Anterior cingulate cortex (tissue), 58 donors: ENCODE measurements at places on chromosomes 1 and 21.

DNA sequence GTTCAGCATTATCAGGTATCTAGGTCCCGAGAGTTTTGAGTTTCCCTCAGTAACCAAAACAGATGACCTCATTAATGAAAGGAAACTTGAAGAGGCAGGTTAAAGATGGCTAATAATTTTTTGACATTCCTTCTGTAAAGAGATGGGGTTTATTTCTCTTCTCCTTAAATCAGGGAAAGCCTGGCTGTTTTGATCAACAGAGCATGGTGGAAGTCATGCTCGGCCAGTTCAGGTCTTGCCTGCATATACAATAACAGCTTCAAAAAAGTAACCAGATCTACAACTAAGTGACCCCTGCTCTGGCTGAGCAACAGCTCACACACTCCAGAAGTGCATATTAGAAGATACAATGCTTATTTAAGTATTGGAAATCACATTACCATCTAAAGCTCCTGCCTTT, 36.6 kb upstream of the POU2F1 start:
- no peak for DNase-seq

GRCh38 chr1:54417123-54417522, 10.9 kb upstream of the SSBP3 start:
- DNase-seq = no peak

DNA sequence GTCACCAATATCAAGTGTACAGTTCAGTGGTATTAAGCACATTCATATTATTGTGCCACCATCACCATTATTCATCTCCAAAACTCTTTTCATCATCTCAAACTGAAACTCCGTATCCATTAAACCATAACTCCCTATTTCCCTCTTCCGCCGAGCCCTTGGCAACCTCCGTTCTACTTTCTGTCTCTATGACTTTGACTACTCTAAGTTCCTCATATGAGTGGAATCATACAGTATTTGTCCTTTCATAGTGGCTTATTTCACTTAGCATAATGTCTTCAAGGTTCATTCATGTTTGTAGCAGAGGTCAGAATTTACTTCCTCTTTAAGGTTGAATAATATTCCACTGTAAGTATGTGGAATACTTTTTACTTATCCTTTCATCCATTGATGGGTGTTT, 21.7 kb downstream of the SELP start:
- no peak for DNase-seq

GRCh38 chr1:109091078-109091838, 694 bp downstream of the TMEM167B start:
- no peak for DNase-seq

DNA sequence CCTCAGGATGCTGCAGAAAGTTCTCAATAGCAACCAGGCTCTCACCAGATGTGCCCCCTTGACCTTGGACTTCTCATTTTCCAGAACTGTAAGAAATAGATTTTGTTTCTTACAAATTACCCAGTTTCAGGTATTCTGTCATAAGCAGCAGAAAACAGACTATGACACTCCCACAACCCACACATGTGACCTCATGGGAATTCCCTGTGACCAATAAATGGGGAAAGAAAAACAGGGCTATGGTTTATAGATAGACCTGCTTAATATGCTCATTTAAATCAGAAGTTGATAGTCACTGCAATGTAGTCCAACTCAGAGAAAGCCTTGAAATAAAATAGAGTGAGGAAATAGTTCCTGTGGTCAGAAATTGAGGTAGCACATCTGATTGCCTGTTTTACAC, 380.9 kb upstream of the PTBP2 start:
- no peak for DNase-seq

- DNase-seq = no peak
These were observed 7.0 kb upstream of the P3R3URF start for GRCh38 chr1:46183079-46183847.

- DNase-seq = no peak
These were observed 376.7 kb upstream of the ADGRL2 start for GRCh38 chr1:81424061-81424460.

GRCh38 chr21:28607545-28607944, 385.1 kb downstream of the LTN1 start:
- DNase-seq = no peak

GRCh38 chr1:172883387-172883791, 167.4 kb downstream of the TNFSF18 start:
- no peak for DNase-seq

DNA sequence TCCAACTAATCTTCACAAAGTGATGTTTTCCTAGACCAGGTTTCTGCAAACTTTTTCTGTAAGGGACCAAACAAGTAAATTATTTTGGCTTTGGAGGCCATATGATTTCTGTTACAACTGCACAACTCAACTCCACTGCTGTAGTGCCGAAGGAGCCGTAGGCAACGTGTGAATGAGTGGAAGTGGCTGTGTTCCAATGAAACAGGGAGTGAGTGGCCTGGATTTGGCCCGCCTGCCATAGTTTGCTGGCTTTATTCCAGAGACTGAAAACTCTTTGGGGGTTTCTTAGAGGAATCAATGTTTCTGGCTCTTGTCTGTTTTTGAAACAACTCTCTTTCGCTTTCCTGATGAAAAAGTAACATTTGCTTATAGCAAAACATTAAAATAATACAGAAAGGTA, 12.6 kb upstream of the ACTL8 start:
- no peak for DNase-seq

DNA sequence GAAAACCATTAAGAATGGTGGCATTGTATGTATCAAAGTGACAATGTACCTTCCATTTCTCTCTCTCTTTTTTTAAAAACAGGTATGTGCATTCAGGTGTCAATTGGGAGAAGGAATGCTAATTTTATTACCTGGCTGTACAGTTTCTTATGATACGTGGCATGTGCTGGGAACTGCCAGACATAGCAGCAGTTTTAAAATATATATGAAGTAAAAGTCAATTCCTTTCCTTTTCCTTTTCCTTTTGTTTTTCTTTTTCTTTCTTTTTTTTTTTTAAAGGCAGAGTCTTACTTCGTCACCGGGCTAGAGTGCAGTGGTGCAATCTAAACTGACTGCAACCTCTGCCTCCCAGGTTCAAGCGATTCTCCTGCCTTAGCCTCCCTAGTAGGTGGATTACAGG, 37.0 kb downstream of the SPEN start:
- DNase-seq = no peak

DNA sequence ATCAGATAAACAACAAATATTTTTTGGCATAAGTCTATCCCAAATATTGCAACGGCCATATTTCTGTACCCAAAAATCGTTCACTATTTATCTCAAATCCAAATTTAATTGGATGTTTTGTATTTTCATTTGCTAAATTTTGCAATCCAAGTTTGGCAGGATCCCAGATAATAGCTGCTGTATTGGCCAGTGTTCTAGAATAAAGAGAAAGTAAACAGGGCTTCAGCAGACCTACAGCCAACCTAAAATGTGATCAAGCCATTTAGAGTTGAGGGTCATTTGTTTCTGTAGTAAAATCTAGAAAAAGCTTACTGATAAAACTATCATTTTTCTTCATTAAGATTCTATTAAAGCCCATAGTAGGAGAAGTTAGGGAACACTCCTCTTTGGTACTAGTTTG, 506.6 kb upstream of the PTBP2 start:
- no peak for DNase-seq

DNA sequence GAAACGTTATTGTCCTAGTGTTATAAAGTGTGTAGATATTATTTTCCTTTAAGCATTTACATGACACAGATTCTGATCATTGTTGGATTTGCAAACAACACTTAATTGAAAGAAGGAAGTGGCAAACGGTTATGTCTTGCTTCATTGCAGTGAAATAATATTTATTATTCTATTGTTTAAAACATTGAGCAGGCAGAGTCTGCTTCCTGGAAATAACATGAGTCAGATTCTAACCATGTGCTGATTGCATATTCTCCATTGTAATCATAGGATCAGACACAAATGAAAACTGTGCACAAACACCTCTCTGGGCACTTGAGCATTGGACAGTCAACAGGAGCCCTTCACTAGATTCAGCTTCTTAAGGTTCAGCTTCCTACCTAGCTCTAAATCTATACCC, 46.8 kb upstream of the USP25 start:
- DNase-seq = no peak

GRCh38 chr1:2279817-2280216, 51.7 kb downstream of the SKI start:
- no peak for DNase-seq

DNA sequence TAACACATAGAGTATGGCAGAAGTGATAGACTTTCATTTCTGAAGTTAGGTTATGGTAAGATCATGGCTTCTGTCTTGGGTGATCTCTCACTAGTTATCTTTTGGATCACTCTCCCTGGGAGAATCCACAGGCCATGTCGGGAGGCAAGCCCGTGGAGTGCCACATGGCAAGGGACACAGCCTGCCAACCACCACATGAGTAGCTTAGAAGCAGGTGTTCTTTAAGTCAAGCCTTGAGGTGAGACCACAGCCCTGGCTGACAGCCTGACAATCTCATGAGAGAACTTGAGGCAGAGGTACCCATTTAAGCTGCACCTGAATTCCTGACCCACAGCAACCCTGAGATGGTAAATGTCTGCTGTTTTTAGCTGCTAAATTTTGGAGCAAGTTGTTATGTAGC, 130.4 kb downstream of the KCNN3 start:
- DNase-seq = no peak

DNA sequence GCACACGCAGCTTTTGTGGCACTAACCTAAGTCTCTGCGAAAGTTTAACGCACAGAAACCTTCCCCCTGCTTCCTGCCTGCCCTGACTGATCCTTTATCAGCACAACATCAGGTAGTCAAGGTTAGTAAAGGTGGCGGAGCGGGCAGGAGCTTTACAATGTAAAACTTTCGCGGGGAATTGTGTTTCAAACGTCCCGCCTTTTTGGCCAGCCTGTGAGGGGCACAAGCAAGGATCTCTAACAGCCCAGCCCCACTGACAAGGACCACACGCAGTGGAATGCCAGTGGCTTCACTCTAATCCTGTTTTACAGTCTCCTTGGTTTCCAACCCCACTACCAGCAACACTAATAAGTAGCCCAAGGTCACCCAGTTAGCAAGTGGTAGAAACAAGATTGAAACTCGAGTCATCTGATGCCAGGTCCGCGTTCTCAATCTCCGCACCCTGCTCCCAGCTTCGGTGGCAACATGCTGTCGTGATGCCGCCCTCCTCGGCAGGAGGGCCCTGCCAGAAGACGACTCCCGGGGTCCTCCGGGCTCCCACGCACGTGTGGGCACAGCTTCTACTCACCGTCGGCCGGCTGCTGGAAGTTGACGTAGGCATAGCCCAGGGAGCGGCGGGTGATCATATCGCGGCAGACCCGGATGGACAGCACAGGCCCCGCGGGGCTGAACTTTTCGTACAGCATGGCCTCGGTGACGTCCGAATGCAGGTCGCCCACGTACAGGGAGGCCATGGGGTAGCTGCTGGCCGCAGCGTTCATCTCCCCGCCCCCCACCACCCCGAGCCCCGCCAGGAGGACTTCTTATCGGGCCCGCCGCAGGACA, 1.2 kb downstream of the PABPC4 start:
- peak; percentile 14 for DNase-seq

GRCh38 chr21:42565206-42565810, 51.7 kb downstream of the SLC37A1 start:
- no peak for DNase-seq

- DNase-seq = no peak
These were observed 36.7 kb upstream of the KCNK2 start for GRCh38 chr1:215045698-215046308.

DNA sequence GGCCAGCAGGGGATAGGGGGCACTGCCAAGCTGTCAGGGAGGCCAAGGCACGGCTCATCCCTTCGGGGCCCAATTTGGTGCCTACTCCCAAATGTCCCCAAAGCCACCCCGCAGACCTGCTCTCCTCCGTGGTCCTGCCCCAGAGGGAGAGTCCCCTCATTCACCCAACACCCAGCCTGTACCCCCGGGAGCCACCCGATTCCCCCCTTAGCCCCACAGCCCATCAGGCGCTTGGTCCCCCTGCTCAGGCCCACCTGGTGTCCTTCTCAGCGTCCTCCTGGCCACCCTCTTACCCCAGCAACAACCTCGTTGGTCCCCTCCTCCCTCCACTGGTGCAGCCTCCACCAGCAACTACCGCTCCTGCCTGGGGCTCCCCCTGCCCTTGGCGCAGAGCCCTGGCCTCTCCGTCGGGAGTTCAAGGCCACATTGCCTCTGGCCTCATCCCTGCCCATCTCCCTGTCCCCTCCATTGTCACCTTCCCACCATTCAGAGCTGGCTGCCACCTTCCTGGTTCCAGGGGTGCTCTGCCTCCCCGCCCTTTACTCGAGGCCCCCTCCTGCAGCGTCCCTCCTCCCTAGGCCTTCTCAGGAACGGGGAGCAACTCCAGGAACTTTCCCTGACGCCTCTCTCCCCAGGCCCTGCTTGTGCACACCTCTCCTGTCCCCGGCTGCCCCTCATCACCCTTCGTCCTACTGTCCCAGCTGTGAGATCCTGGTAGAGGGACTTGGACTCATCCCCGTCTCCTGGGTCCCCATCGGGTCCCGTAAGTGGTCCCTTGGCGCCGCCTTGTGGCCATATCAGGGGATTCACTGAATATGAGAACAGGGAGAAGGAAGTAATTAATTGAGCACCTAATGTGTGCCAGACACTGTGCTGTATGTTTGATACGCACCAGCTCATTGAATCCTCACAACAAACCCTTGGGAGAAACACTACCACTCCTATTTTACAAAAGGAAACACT, 73.9 kb downstream of the RAP1GAP start:
- DNase-seq = peak; percentile 36

DNA sequence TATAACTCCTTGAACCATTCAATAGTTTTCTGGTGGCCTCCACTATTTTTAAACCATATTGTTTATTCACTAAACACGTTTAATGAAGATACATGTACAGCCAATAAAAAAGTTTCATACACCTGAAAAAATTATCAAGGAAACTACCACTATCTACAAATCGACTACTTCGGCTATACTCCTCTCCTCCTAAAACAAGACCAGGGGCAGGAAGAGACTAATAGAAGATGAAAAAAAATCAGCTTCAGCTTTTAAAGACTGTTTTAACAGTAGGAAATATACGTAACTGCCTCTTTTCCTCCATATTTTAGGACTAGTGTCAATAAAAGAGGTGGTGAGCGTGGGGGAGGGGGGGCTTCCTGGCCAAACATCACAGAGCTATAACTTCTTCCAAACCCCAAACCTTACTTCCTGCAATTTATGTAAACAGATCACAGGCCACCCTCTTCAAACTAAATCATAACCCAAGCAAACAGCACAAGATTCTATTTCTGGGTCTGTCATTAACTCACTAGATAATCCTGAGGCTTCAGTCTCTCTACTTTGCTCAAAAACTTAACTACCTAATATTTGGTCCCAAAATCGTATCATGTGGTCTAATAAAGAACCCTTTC, 15.1 kb downstream of the FOXJ3 start:
- DNase-seq = no peak

- DNase-seq = no peak
These were observed 60.6 kb downstream of the NFIA start for GRCh38 chr1:61142726-61143500.

DNA sequence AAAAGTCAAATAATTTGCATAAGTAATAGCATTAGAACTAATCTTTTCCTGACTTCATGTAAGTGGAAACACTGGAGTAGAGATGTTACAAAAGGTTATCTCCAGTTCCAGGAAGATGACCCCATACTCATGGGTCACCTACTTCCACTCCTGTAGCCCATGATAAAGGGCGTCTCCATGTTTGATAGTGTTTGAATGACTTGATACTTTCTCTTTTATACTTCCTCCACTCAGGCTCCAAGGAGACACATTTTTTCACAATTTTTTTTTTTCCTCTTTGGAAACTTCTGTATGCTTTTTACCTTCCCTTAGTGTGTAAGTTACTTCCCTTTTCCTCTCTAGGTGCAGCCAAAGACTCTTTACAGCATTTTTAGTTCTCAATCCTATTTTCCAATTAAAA, 382.1 kb upstream of the B3GALT2 start:
- DNase-seq = no peak
